ENCODE measurements at places on chromosomes 5 and 9. TPM values are rescaled to one million over a fixed set of nuclear protein-coding genes. Genes with fewer than 3 reads are reported as not detected.

The ZFP2 gene
- polyA plus RNA-seq = 9.4 TPM

DNA sequence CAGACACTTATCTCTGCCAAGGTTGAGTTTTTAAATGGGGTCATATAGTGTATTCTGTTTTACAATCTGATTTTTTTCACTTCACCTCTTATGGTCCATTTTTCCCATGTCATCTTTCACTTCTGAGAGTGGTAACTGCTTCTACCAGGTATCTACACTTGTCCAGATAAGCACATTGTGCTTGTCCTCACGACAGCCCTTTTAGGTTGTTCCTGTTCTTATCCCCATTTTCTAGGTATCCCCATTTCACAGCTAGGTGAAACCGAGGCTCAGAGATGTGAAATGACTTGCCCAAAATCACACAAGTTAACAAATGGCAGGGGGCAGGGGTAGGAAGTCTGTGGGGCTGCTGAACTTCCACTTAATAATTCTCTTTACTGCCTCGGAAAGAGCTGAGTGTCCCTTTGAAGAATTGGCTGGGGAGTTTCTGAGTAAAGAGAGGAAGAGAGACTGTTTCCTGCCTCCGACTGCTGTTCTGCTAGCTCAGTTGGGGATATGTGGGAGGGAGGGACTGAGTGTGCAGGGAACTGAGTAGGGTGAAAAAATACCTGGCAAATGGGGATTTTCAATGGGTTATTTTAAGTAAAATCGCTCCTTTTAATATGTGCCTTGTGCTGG lies 255.4 kb downstream of the GRIA1 start:
- DNase-seq = no peak

DNA sequence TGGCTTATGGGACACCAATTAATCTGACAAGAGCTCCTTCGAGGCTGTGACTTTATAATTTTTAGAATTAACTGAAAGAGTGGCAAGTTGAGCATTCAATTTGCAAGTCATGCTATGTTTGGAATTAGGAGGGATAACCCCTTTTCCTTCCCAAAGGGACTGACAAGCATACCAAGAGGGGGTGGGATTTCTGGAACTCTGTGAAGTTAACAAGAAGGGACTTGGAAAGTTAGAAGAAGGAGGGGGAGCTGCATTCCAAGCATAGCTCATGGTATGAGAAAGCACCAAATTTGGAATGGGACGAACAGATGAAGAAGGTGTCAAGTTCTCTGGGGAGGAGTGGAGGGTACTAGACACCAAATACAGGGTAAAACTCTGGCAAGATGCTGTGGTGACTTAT lies 8.9 kb upstream of the PALM2AKAP2 start:
- DNase-seq = no peak

DNA sequence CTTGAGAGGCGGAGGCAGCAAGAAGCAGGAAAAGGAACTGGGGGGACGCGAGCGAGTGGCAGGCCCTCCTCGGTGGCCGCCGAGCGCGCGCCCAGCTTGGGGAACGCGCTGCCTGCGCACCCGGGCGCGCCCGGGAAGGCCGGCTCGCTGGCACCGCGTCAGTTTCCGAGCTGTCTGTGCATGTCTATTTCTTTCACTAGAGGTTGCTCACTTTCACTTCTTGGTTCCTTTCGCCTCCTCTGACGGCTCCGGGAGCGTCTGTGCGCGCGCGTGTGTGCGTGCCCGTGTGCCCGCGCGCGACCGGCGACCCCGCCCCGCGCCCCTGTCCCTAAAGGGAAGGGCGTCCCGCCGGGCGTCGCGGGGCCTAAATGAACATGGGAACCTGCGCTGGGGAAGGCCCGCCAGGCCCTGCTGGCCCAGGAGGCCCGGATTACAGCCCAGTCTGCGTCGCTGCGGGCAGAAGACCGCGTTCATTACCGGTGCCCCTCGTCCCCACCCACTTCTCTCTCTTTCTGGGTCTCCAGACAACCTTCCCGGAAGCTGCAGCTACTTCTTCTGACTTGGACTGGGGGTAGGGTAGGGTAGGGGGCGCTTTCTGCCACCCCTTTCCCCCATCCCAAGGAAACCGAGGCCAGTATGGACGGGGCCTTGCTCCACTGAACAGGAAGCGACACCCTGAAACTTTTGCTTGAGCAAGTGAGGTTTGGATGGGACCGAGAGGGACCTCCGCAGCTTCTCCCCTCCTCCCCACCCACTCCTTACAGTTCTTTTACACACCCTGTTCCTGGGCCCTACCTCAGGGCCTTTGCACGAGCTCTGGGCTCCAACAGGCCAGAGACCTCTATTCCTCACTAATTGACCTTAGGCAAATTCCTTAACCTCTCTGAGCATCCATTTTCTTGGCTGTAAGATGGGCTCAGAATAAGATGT lies 205.8 kb upstream of the IER5L start:
- no peak for DNase-seq

GRCh38 chr9:71670121-71670520 lies 98.2 kb downstream of the CEMIP2 start:
- DNase-seq = no peak

Data from left renal cortex interstitium (tissue), 4 donors.